ENCODE measurements at places on chromosomes 13 and 19.

GRCh38 chr19:35715355-35715809 lies 2.4 kb upstream of the KMT2B start:
- no peak for DNase-seq

- DNase-seq, result no peak
Measured at GRCh38 chr13:60000081-60000480, 163.6 kb downstream of the DIAPH3 start.

GRCh38 chr19:21491146-21491545 lies 14.3 kb upstream of the ZNF429 start:
- DNase-seq, result no peak

GRCh38 chr19:383922-384798 lies 24.8 kb downstream of the C2CD4C start:
- DNase-seq, result no peak

DNA sequence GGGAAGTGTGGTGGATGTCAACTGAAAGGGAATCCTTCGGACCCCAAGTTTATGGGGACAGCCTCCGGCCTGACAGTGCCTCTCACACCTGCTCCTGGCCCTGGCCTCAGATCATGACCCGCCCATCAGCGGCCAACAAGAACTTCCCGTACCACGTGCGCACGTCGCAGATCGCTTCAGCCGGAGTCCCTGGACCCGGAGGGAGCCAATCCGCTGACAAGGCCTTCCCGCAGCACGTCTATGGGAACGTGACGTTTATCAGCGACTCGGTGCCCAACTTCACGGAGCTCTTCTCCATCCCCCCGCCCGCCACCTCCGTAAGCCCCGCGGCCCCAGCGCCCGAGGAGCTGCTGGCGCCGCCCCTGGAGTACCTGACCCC lies 2.0 kb upstream of the MEGF8 start:
- DNase-seq, result no peak

- no peak for DNase-seq
Measured at GRCh38 chr13:76971851-76972829, 19.7 kb upstream of the CLN5 start.

- no peak for DNase-seq
Measured at GRCh38 chr19:48671446-48671995, 1.3 kb downstream of the NTN5 start.

- DNase-seq, result no peak
Measured at GRCh38 chr19:50266041-50266440, 62.6 kb downstream of the MYH14 start.

DNA sequence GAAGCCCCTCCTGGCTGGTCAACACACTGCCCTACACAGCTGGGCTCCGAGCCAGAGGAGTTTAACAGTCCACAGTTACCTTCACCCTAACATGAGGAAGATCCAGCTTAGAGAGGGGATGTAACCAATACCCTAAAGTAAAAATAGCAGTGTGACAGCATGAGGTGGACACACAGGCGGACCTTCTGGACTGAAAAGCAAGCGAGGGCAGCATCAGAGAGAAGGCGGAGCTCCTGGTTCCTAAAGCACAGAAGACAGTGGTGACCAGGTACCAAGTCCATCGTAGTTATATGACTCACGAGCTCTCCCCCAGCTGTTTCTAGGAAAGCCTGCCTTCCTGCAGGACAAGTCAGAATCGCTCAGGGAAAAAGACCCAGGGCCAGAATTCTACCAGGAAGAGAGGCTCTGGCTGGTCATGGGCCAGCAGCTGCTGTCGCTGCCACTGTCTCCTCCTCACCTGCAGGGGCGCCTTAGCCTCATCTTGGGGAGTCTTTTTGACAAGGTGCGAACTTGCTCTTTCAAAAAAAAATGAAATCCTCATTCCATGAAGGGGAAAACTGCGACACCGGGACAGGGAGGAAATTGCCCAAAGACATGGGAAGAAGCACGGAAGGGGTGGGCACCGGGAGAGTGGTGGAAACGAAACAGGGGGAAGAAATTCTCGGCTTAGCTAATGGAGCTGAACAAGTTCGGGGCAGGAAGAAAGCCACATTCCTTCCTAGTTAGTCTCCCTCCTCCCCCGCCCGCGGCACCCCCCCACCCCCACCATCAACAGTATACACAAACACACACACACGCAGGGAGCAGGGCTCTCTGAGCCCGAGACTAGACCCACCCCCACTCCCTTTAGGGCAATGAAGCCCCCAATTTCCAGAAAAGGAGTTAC lies 1.7 kb downstream of the ELL start:
- DNase-seq, result peak; percentile 48

- no peak for DNase-seq
Measured at GRCh38 chr13:52158629-52159158, 703 bp downstream of the NEK3 start.

- DNase-seq, result no peak
Measured at GRCh38 chr19:42370626-42371175, 19.4 kb downstream of the CNFN start.

DNA sequence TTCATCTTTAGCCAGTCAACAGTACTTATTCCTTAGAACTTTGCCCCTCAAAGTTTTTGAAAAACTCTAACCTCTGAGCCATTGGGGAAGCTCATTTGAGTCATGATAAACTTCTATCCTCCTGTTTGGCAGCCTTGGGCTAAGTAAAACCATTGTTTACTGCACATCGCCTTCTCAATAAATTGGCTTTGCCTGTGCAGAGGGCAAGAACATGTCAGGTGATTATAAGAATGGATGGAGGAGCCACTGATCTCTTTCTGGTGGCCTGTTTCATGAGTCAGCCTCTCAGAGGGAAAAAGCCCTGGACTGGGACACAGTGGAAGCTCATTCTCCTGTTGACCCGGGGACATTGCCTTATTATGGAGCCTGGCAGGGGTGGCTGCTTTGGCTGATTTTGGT lies 19.4 kb upstream of the PSG4 start:
- DNase-seq, result no peak

DNA sequence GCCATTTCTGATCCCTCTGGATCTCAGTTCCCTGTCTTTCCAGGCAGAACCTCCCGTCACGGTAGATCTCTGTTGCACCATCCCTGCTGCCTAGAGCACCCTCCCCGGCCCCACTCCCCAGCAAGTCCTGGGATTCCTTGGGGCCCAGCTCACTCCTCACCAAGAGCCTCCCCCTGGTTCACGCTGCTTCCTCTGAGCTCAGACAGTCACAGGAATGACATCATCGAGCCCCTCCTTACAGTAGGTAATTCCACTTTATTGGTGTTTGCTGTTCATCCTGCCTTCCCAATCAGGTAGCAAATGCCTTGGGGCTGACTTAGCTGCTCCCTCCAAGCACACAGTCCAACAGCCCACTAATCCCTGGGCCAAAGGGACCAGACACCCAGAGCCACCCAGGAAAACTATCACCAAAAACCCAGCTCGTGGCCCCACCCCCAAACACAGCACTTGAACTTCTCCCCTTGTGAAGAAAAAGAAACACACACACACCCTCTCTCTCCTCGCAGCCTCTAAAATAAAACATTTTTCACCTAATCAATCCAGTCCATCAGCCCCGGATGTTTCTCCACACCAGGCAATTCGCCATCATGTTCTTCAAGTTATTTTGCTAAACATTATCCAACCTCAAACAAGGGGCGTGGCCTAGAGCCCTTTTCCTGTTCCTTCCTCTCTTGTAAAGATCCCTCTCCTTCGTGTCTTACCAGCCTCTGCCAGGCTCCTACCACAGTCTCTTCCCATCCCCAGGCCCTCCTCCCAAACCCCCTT lies 2.5 kb downstream of the NAPA start:
- no peak for DNase-seq

DNA sequence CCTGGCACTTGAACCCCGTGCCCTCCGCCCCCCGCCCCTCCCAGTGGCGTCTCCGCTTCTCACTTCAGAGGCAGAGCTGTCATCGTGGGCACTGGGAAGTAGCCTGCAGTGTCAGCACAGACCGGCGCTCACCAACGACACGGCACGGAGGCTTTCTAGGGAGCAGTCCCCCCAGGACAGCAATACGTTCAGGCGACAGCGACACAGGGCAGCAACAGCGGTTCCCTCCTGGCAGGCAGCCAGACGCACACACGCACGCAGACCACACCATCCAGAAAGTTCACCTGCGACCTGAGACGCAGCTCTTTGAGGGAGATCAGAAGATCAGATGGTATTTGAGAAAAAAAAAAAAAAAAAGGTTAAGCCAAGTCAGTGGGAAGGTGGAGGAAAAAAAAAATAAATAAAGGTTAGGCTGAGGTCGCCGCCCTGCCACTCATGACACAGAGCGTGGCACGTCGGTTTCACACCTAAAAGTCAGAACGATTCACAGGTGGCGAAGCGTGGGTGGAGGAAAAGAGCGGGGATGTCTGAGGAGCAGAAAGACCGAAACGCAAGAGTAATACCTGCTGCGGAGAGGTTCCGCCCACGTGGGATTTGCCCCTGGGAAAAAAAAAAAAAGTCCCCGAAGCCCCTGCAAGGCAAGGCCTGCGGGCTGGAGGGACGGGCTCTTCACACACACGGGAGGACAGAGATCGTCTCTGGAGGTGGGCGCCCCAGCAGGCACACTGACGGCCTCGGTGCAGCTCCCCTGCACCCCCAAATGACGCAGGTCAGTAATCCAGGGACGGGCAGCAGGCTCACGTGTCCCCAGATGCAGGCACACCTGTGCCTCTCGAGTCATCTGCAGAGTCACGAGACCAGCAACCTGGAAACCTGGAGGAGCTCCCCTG lies 94.5 kb downstream of the GNG7 start:
- peak; percentile 59 for DNase-seq

DNA sequence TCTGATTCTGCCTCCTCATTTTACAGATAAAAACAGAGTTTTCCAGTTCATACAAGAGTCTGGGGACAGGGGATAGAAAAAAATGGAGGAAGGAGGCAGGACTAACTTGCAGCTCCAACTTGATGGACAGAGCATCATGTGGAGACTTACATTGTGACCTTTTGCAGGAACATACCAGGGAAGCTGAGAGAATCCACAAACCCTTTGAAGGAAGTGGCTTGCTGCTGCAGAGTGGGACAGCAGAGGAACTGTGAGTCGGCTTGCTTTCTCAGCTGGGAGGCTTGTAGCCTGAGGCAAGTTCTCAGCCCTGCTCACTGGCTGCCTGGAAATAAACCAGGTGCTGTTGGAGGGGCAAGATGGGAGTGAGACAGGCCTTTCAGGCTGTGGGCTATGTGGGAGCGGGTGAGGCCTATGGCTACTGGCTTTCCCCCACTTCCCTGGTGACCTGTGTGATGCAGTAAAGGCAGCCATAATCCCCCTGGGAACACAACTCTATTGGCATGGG lies 614.4 kb downstream of the KCTD12 start:
- DNase-seq, result no peak

DNA sequence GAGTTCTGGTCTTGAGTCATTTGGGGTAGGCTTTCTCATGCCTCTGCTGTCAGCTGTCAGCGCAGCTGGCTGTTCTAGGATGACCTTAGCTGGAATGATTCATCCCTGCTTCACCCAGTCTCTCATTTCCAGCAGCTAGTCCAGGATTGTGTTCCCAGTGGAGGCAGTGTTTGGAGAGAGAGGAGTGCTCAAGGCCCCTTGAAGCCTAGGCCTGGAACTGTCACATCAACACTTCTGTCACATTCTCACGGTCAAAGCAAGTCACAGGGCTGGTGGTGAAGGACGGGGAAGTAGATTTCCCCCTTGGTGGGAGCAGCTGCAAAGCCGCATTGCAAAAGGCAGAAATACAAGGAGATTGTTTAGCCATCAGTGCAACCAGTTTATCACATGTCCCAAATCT lies 15.2 kb downstream of the TPT1 start:
- DNase-seq, result no peak

DNA sequence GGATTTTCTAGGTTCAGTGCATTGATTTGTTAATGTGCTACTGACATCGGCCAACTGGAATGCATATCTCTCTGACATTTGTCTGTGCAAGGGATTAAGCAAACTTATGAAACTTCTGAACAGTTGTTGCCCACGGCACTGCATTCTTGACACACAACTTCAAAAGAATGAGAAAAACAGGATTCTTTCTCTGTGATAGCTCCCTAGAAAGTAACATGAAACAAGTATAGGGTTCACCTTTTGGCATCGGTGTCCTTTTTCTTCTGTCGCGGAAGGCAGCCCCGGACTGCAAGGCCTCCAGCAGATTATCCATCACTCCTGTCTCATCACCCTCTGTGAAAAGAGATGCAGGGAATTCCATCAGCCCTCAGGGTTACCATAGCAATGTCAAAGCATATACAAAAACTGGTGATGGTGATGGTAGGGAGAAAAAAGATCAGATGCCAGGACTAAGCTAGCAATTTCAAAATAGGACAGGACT lies 389.2 kb downstream of the DIAPH3 start:
- DNase-seq, result no peak

- DNase-seq, result no peak
Measured at GRCh38 chr19:55209693-55210472, 582 bp upstream of the PTPRH start.

GRCh38 chr13:21998279-21998990 lies 327.6 kb downstream of the FGF9 start:
- DNase-seq, result no peak

- no peak for DNase-seq
Measured at GRCh38 chr13:98253526-98253925, 76.5 kb upstream of the RNF113B start.

Data from NCI-H1105 treated with DMSO at 0.1 percent for 48 hours (cell line).